NCI-H510A treated with DMSO at 0.1 percent for 48 hours (cell line): ENCODE measurements at places on chromosomes 7 and 10.
A peak's percentile ranks its signal among the peaks of the same experiment; 100 is the strongest.

GRCh38 chr7:139060695-139061237, 24.9 kb upstream of the ZC3HAV1L start:
- no peak for DNase-seq

DNA sequence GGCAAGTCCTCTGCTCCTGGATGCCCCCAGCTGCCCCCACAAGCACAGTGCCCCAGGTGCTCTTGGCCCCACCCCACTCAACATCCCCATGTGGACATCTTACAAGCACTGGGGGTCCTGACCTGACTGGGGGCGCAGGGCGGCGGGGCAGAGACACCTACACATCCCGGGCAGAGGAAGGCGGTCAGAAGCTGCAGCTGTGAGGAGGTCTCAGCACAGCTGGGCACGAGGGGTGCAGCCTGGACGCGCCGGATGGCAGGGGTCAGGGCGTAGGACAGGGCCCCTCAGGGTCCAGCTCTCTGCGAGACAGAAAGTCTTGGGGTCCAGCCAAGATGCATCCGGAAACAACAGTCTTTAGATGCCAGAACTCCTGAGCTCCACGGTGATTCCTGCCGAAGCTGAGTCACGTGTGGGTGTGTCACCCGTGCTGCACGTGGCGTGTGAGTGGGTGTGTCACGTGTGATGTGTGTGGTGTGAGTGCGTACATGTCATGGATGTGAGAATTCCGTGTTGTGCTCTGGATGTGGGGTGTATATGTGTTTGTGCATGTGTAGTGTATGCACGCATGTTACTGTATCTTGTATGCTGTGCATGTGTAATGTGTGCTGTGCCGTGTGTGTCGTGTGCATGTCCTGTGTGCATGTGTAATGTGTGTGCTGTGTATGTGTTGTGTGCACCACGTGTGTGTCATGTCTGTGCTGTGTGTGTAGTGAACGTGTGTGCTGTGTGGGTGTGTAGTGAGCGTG, 5.1 kb downstream of the VENTX start:
- no peak for DNase-seq

- no peak for DNase-seq
These were observed 42.2 kb downstream of the ACSM6 start for GRCh38 chr10:95236068-95236903.

- no peak for DNase-seq
These were observed 39.8 kb downstream of the PSMC2 start for GRCh38 chr7:103387242-103387641.

GRCh38 chr7:123750389-123751230, 1.8 kb upstream of the WASL start:
- peak; percentile 24 for DNase-seq

DNA sequence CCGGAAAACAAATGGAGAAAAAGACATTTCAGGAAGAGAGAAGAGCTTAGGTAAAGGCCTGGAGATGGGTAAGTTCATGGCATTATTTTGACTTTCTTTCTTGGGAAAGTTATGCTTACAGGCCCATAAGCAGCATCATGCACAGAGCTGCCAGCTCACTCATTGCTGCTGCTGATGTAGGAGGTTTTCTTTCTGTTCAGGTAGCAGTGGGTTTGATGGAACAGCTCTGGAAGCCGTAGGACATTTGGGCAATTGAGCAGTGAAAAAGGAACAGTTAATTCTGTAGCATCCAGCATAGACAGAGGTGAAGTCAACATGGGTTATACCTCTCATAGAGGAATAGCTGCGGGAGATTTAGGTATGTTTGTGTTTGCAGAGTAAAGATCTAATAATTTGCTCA, 3.3 kb downstream of the CHN2 start:
- DNase-seq: peak; percentile 11

- DNase-seq: no peak
These were observed 631 bp downstream of the SUPV3L1 start for GRCh38 chr10:69180525-69181204.

DNA sequence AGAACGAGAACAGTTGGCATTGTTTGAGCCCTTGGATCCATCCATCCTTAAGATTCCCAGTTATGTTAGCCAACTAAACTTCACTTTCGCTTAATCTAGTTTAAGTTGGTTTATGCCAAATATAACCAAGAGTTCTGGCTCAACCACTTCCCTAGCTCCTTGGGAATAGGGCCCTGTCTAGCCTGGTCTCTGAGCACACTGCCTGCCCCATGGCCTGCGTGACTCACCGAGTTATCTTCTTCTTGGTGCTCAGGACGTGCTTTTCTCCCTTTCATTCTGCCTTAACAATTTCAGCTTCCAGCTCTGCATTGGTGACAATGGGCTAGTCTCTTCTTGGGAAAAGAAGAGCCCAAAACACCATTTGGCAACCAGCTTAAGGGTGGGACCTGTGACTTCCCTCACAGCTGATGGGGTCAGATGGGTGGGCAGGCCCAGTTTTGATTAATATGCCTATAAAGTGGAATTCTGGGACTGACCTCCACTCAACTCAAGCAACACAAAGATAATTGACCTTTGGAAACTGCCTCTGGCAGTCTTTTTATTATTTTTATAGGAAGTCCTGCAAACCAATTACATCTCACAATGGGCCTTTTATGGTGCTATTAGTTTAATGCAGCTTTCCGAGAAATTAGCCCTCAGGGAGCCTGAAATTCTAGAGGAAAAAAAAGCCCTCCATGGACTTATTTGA, 126.4 kb downstream of the CFAP58 start:
- no peak for DNase-seq

DNA sequence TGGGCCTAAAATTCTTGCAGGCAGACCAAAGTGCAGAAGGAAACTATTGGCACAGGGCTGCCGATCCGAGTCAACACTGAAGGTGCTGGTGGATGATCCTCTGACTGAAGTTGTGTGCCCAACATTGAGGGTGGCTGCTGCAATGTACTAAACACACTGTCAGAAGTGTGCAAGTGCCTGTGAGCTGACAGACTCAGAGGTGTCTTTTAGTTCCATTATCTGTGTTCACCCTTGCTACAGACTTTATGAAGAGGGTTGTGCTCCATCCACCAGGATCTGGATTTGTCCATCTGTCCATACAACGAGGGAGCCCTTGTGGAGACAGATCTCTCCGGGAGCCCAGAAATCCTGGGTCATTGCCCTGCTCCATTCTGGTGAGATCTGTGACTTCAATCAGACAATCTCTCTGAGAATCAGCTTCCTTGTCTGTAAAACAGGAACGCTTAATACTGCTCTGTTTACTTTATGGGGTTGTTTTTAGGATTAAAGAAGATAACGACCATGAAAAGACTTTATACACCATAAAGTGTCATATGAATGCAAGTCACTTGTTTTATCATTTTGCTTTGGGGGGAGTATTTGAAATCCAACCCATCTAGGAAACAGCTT, 9.5 kb upstream of the TRPV6 start:
- DNase-seq: no peak

DNA sequence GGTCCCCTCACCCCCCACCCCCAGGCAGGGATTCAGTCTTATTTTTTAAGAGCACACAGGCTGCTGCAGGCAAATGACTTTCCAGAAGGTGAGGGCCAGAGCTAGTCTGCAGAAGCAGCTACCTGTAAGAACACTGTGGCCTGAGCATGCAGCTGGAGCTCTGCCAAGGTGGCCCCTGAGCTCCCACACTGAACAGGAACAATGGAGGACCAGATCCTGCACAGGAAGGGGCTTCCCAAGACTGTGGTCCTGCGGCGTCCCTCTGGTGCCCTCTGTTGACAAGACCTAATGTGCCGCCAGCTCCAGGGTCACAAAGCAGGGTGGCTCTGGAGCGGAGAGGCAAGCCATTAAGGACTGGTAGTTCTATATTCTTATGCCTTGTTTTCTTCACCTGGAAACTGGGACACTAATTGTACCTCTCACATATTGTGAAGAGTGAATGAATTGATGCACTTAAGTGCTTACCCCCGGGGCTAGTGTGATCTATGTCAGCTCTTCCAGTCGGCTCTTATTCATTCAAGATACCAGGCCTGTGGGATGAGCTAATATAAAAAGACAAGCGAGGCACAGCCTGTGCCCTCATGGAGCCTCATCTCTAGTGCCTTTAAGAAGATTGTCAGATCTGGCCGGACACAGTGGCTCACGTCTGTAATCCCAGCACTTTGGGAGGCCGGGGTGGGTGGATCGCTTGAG, 8.0 kb upstream of the BEND7 start:
- DNase-seq: peak; percentile 73

GRCh38 chr10:73653701-73654100, 2.1 kb downstream of the SYNPO2L start:
- no peak for DNase-seq

DNA sequence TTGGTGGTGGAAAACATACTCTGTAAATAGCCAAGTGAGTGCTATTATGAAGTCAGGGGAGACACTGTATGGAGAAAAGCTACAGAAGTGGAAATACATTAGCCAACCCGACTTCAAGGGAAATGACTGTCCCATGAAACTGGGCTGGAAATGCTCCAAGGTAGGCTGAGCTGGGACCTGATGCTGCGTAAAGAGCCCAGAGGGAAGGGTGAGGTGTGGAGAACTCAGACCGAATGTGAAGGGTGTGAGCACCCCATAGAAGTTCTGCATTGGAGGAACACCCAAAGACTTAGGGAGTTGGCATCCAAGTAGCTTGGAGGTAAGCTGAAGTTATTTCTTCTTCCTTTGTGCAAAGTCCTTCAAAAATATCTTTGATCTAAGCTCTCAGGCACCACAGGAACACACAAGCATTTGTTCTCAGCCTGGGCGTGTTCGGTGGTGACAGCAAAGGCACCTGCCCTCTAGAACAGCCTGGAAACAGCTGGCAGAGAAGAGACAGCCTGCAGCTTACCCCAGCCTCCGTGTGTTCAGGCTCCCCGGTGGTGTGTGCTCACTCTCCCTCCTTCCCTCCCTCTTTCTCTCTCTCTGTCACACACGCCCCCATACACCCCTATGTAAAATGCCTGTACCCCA, 19.1 kb upstream of the GJD4 start:
- no peak for DNase-seq
